ENCODE measurements at places on chromosomes 12 and 14. TPM values are rescaled to one million over a fixed set of nuclear protein-coding genes. Genes with fewer than 3 reads are reported as not detected.

DNA sequence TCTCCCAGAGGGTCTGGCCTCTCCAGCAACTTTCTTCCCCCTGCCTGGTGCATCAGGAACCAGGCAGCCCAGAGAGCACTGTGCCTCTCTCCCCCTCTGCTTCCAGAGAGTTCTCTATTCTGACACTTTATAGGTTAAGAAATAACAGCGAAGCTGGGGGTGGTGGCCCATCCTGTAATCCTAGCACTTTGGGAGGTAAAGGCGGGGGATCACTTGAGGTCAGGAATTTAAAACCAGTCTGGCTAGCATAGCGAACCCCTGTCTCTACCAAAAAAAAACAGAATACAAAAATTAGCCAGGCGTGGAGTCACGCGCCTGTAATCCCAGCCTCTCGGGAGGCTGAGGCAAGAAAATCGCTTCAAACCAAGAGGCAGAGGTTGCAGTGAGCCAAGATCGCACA, 58.3 kb downstream of the ESRRB start:
- no peak for DNase-seq

DNA sequence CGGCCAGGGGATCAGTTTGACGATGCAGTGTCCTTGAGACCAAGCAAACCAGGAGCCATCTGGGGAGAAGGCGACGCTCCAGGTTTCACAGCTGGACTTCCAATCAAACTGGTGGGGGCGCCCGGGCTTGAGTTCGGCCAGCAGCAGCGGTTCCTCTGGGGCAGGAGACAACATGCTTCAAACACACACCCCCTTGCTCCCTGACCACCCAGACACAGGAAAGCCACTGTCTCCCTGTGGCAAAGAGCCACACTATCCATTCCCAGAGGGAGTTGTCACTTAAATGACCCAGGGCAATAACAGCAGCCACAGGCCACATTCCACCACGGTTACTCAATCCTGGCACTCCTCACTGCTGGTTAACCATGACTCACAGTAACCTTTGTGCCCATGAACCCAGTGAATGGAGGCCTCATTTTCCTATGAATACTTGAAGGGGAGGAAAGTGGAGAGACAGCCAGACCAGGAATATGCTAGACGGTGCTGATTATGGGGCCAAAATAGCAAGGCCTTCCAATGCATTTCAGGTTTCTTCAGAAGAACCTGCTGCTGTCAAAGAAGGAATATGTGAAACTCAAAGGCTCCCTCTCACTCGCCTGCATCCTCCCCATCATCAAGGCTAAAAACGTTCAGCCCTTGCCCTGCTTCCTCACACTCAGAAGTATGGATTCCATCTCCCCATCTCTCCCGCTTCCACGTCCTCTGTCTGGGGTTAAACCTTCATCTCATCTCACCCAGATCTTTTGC, 8.5 kb downstream of the WSB2 start:
- DNase-seq, result no peak

DNA sequence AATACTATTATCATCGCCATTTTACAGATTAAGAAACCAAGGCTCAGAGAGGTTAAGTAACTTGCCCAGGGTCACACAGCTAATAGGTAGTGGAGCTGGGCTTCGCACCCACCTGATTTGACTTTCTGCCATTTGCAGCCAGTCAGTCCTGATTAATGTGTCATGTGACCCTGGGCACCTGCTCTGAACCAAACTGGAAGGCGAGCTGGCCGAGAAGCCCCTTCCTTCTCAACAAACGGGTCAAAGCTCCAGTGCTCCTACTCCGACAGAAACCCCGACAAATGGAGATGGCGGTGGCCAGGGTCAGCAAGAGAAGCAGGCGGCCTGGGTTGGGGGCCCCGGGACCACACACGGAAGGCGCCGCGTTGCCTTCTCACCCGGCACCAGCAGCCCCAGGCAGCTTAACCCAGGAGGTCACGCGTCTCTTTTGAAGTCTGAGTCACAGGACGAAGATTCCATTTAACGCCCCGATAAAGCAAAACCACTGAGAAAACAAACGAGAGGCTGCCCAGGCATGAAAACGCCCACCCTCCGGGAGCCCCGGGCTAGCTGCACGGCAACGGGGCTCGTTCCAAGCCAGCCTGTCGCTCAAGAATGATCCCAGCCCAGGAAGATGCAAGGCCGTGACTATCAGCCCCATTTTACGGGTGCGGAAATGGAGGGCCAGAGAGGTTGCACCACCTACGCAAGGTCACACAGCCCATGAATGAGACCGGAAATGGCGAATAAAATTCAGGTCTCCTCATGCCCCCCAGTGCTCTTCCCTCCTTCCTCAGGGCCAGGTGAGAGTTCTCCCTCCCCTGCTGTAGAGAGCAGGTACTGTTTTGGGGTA, 124.8 kb downstream of the SCARB1 start:
- no peak for DNase-seq

DNA sequence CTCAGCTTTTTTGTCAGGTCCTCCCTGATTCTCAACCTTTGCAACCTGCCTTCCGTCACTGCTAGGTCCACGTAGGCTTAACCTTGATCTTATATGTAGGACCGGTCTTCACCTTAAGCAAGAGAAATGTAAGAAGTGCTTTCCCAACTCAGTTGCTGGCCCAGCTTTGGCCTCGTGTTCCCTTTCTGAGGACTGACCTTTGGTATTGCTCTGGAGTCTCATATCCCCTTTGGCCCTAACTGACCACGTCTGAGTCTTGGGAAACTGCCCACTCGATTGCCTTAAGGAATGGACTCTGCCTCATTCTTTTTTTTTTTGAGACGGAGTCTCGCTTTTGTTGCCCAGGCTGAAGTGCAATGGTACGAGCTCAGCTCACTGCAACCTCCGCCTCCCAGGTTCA, 8.0 kb downstream of the ACOT6 start:
- DNase-seq, result no peak

- DNase-seq, result no peak
Observed at GRCh38 chr14:77883131-77883846, 83.4 kb downstream of the ADCK1 start.

GRCh38 chr12:52044292-52044983, 6.8 kb upstream of the NR4A1 start:
- DNase-seq, result no peak

DNA sequence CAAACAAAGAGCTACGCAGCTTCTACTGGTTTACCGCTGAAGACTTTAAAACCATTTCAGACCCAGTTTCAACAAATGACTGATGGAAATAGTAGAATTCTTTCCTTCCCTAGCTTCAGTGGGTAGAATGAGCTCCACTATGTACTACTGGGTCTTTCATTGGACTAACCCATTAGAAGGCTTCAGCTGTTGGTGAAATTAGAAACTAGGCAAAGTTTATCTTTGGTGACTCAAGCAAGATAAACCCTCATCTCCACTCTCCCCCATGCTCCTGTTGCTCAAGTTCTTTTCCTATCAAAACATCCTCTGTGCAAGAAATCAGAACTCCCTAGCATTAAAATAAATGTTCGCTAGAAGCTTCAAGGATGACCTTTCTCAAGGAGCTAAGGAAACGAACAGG, 159.2 kb downstream of the PAWR start:
- no peak for DNase-seq

The NAV3 gene
- not detected for total RNA-seq

The NUDT4 gene
- total RNA-seq, result 45.2 TPM

The NRL gene
- 2.9 TPM for total RNA-seq

The AQP6 gene
- not detected for total RNA-seq

The WSB2 gene
- 24.4 TPM for total RNA-seq

The HNF1A gene
- not detected for total RNA-seq

The P2RX2 gene
- not detected for total RNA-seq

The KRT83 gene
- not detected for total RNA-seq

The USP44 gene
- total RNA-seq, result 5.6 TPM

The AMN1 gene
- total RNA-seq, result 18.4 TPM

All from CD4-positive, alpha-beta memory T cell (primary cell).